ENCODE measurements at places on chromosomes 7 and 10. TPM values are rescaled to one million over a fixed set of nuclear protein-coding genes. Genes with fewer than 3 reads are reported as not detected.

The GAD2 gene
- 3.1 TPM for polyA plus RNA-seq

The DKK1 gene
- polyA plus RNA-seq, result 54.0 TPM

The HKDC1 gene
- 14.1 TPM for polyA plus RNA-seq

The CARD11 gene
- polyA plus RNA-seq, result 2.3 TPM

The ZNF804B gene
- 0.23 TPM for polyA plus RNA-seq

The SNCG gene
- polyA plus RNA-seq, result 29.7 TPM

The RADIL gene
- 1.8 TPM for polyA plus RNA-seq

The TAS2R4 gene
- polyA plus RNA-seq, result 0.87 TPM

The LRRC18 gene
- 0.19 TPM for polyA plus RNA-seq

The GIMAP2 gene
- 7.6 TPM for polyA plus RNA-seq

The TSC22D4 gene
- 61.0 TPM for polyA plus RNA-seq

The GPR141 gene
- polyA plus RNA-seq, result 0.20 TPM

The VSTM2A gene
- polyA plus RNA-seq, result 2.5 TPM

The PURB gene
- polyA plus RNA-seq, result 28.3 TPM

The NPTX2 gene
- polyA plus RNA-seq, result 3.3 TPM

GRCh38 chr10:67988606-67989005 lies 86.5 kb downstream of the HERC4 start:
- no peak for DNase-seq

DNA sequence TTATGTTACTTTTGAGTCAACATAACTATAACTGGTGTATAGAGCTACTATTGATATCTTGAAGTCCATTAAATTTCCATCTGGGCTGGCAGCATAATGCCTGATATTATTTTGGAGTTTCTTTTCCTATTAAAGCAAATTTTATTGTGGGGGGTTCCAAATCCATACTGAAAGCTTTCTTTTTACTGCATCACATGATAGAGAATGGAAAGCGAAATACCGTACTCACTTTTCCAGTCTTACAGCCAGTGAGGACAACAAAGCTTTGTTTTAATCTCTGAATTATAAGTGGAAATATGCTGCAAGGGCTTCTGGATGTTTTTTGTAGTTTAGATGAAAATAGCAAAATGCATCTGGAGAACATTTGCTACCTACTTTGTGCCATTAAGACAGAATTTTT lies 477.5 kb upstream of the SEMA3D start:
- no peak for DNase-seq

- no peak for DNase-seq
Observed at GRCh38 chr10:113027230-113027573, 77.2 kb downstream of the TCF7L2 start.

- no peak for DNase-seq
Observed at GRCh38 chr7:109639561-109639960, 1069.9 kb downstream of the DNAJB9 start.

DNA sequence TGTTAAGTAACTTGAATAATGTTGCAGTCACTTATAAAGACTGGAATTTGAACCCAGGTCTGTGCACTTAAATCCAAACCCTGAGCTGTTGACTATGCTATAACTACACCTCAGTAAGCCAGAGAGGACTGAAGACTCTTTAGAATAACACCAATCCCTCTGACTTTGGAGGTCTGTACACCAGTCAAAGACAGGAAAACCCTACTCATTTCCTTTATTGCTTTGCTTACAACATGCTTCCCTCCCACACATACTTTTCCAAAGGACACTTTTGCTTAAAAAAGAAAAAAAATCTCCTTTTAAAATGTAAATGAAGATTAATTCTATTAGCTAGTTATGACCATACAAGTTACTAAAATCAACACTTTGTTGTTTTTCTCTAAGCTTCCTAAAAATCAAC lies 184.7 kb upstream of the KCTD7 start:
- DNase-seq, result no peak

DNA sequence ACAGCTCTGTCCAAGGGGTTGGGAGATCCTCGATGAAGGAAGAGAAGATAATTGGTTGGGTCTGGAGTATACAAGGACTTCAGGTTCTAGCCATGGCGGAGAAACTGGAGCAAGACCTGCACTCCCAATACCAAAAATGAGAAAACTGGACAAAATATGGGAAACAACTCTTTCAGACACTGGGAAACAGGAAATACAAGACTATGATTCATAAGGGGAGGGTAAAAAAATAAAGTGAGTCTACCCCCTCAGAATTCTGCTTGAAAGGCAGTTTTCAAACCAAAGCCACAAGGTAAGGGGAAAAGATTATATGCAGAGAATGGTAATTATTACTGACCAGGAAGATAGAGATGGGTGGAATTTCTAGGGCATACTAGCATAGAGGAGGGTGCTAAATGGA lies 10.2 kb upstream of the SEC61G start:
- DNase-seq, result no peak

DNA sequence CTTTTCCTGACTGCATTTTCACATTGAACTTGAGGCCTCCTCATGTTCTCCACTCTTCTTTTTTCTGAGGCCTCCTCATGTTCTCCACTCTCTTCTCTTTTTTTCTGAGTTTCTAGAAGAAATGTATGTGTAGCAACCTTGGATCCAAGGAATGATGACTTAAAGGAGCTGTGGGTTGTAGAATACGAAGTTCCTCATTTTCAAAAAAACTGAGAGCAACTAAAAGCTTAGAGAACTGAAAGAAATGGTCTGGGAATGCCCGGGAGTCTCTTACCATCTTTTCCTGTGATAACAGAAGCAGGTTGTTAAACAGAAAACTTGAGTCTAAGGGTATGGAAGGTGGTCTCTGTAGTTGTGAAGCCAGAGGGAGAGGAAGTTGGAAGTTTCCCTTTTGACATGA lies 32.8 kb downstream of the MRPS33 start:
- no peak for DNase-seq

DNA sequence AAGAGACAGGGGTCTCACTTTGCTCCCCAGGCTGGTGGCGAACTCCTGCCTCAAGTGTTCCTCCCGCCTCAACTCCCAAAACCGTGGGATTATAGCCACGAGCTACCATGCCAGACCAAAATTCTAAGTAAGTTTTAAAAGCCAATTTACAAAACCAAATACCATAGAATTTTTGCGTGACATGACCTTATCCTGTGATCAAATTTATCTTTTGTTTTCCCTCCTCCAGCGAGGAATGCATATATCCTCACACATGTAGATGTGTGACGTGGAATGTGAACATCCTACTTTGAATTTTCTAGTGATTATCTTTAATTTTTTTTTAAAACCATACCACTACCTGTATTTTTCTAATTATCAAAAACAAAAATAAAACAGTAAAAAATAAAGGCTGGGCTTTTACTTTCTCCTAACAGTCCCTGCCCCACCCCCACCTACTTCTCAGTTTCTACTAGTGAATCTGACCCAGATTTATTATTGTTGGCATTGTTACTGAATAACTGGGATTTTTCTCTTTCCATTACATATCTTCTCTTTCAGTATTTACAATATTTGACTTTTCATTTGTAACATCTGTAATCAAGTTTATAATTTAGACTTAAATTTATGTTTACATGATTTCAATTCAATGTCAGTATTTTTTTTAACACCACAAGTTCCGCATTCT lies 26.0 kb downstream of the CYTH3 start:
- no peak for DNase-seq

DNA sequence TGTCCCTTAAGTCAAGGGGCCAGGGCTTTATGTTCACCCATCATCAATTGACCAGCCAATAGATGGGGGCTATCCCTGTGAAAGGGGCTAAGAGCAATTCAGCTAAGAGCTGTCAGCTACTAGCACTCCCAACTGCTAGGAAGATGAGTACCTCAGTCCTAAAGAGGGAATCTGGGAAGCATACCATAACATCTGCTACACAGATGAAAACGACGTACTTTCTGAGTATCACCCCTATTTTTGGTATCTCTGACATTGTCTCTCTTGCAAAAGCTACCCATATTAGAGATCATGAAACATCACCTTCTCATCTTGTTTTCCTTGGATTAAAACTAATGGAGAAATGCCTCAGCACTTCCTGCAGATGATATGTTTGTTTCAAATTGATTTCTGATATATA lies 7.5 kb upstream of the SMNDC1 start:
- no peak for DNase-seq

DNA sequence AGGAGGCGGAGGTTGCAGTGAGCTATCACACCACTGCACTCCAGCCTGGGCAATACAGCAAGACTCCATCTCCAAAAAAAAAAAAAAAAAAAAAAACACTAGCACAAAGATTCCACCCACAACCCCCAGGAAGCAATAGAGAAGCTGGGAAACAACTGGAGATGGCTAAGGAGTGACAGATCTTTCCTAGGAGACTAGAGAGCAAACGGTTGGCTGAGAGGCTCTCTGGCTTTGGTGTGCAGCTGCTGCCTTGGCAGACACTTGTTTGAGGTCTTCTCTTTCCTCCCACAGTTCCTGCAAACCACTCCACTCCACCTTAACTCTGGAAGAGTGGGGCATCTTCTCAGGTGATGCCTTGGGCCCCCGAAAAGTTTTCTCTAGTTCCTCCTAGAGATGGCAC lies 78.5 kb upstream of the LANCL2 start:
- DNase-seq, result no peak

- no peak for DNase-seq
Observed at GRCh38 chr7:98827258-98827657, 42.6 kb downstream of the TMEM130 start.

DNA sequence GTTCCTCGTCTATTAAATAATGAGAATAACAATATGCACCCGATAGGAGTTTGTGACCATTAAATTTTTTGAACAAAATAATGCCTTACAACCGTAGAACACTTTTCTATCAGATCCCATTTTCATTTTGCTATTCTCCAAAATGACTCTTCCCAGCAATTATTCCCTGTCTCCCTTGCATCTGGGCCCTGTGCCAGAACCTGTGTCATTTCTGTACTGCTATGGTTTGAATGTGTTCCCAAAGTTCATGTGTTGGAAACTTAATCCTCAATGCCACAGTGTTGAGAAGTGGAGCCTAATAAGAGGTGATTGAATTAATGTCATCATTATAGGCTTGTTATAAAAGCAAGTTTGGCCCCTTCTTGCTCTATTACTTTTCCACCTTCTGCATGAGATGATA lies 33.2 kb upstream of the SMNDC1 start:
- DNase-seq, result no peak

- no peak for DNase-seq
Observed at GRCh38 chr10:6200440-6200733, 2.3 kb upstream of the PFKFB3 start.

- DNase-seq, result no peak
Observed at GRCh38 chr10:118163217-118163616, 116.5 kb upstream of the RAB11FIP2 start.

GRCh38 chr10:14102056-14102455 lies 228.7 kb downstream of the FRMD4A start:
- DNase-seq, result no peak

DNA sequence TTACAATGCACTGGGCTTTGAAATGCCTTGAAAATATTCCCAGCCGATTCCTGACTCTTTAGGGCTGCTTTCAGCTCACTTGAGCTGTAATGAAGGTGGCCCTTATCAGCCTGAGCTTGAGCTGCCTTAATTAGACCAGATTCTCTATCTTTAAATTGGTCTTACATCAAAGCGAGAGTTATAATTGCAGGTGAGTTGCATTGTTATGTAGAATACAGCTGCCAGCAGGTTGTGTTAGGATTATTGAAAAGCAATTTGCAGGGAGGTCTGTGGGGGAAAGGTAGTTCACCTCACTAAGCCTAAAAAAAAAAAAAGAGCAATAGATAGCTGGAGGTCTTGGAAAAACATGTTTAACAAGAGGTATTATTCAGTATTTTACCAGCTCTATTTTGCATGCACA lies 142.2 kb upstream of the HABP2 start:
- no peak for DNase-seq

GRCh38 chr10:29957236-29957635 lies 102.2 kb downstream of the JCAD start:
- DNase-seq, result no peak

GRCh38 chr7:84264396-84264795 lies 69.8 kb upstream of the SEMA3A start:
- no peak for DNase-seq

DNA sequence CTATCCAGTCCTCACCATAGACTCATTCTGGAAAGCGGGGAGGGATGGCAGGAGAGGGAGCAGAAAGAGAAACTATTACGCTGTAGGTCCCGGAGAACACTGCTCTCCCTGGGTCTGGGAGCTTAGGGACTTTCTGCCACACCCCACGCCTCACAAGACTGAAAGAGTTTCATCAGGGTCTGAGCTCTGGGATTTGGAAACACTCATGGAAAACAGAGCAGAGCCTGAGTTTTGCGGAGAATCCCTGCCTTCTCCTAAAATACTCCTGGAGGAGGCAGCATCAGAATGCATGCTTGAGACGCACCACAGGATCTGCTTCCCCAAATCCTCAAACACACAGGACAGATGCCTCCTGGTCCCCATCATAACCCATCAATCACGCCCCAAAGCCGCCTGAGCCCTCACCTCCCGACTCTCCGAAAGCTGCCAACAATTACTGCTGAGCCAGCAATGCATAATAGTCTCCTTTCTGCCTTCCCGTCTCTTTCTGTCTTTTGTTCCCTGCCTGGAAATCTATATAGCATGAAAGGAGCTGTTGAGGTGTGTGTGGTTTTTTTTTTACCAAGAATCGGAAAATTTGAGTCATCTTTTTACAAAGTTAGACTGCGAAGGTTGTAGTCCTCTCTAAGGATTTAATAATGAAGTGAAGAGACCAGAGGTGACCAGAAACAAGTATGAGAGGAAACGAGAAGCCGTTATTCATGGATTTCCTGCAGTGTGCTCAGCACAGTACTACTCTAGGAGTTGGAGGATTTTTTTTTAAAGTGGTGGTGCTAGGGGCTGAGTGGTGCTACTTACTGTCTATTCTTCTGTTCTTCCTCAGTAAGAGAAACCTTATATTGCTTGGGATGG lies 37.7 kb downstream of the ASB13 start:
- no peak for DNase-seq

- no peak for DNase-seq
Observed at GRCh38 chr10:1166101-1166827, 110.1 kb downstream of the WDR37 start.

- no peak for DNase-seq
Observed at GRCh38 chr10:106139915-106140314, 1024.6 kb downstream of the SORCS1 start.

GRCh38 chr10:26841733-26842317 lies 18.9 kb downstream of the ABI1 start:
- no peak for DNase-seq

DNA sequence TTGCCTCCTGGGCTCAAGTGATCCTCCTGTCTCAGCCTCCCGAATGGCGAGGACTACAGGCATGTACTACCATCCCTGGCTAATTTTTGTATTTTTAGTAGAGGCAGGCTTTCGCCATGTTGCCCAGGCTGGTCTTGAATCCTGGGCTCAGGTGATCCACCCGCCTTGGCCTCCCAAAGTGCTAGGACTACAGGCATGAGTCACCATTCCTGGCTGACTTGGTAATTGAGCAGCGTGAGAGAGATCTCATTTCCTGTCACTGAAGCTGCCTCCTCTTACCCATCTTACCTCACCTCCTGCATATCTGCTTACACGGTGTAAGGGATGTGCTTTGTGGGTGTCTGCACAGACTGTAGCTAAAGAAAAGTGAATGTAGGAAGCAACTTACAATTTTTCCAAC lies 9.7 kb downstream of the IFIT3 start:
- no peak for DNase-seq
